ENCODE measurements at places on chromosomes 4 and X.

- no peak for DNase-seq
These were observed 312.9 kb downstream of the TRIML1 start for GRCh38 chr4:188452097-188452496.

DNA sequence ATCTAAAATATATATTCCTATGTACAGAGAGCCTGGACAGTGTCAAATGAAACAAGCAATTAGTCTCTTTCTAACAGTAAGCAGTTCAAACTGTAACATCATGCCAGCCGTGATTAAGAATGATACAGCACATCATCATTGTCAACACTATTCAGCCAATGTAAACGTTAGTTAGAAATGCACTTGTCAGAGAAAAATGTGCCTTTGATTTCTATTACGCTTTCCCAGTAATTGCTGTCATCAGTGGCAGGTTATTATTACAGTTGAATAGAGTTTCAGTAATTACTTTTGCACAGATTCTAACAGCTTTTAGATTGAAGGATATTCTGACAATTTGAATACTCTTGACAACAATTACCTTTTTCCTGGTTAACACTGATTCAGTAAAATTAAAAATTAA is 1007.1 kb downstream of the SH3BGRL start:
- no peak for DNase-seq

DNA sequence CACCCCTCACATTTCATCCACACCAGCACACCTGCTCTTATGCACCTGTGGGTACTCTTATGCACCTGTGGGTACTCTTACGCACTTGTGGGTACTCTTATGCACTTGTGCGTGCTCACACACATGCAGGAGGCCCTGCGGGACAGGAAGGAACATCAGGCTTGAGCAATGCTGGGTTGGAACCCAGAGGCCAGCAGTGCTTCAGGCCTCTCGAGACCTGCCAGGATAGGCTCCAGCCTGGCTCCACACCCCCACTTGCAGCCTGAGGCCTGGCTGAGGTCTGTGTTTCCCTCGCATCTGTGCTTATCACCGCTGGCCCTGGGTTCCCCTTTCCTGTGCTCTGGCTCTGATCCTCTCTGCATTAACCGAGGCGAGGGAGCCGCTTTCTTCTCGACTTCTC is 34.7 kb downstream of the SORCS2 start:
- no peak for DNase-seq

- no peak for DNase-seq
These were observed 36.0 kb upstream of the MXD4 start for GRCh38 chr4:2297606-2298531.

Measured in substantia nigra (tissue), 51 donors.